ENCODE measurements at places on chromosomes 16 and 17.

- peak; percentile 90 for DNase-seq
Measured at GRCh38 chr16:85717393-85718152, 28.8 kb upstream of the GINS2 start.

DNA sequence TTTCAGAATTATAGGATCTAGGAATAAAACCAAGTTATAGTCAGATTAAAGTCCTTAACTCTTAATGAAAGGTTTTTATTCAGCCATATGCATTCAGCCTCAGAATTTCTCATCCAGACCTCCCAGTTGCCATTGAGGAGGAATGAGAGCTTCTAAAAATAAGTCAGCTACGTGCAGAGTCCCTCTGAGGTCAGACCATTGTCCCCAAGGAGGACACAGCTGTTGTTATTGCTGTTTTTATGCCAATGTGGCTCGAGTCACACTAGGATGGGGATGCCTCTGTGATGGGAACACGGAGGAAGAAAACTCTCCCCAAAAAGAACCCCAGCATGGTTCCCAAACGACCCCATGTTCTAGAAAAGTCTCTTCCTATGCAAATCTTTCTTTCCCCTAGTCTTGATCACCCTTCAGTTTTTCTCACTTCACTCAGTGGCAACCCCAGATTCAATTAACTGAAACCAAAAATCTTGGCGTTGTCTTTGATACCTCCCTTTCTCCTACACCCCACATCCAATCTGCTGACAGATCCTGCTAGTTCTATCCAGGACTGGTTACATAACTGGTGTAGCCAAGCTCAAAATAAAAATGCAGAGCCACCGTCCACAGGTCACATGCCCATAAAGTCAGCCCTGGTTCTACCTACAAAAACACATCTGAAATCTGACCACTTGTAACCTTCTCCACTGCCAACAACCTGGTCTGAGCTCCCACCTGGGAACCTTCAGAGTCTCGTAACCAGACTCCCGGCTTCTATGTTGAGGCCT, 138.2 kb upstream of the ERCC4 start:
- no peak for DNase-seq

DNA sequence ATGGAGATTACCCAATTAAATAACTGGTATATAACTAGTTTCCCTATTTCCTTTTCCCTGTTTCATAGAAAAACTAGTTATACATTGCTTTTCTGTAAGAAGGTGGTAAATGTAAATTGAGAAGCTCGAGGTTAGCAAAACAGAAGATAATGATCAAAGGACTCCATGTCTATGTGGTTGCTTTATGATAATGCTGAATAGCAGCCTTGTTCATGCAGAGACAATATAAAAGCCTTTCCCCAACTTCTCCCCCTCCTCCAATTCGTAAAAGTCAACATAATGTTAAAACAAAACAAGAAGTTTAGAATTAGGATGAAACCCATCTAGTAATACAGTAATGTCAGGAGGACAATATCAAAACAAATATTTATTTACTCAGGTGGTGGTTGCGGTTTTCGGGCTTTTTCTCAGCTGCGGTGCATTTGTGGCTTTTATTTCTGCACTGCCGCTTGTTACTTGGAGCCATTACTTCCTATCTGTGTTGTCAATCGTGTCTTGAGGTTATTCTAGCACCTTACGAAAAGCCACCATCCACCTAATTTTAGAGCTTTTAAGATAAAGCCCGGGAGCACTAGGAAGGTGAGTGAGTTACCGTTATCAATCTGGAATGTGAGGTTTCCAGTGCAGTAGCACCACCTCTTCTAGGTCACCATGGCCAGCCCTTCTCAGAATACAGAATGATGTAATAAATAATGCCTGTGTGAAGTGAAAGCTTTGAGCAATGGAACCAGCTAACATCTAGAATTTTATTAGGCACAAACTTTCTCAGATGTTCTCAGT, 297.5 kb downstream of the CDH13 start:
- no peak for DNase-seq

- no peak for DNase-seq
Measured at GRCh38 chr16:69542974-69543373, 22.8 kb upstream of the NFAT5 start.

GRCh38 chr17:77786740-77787505, 171.6 kb upstream of the TNRC6C start:
- peak; percentile 83 for DNase-seq

GRCh38 chr16:2692251-2692947, 10.1 kb downstream of the KCTD5 start:
- peak; percentile 18 for DNase-seq

DNA sequence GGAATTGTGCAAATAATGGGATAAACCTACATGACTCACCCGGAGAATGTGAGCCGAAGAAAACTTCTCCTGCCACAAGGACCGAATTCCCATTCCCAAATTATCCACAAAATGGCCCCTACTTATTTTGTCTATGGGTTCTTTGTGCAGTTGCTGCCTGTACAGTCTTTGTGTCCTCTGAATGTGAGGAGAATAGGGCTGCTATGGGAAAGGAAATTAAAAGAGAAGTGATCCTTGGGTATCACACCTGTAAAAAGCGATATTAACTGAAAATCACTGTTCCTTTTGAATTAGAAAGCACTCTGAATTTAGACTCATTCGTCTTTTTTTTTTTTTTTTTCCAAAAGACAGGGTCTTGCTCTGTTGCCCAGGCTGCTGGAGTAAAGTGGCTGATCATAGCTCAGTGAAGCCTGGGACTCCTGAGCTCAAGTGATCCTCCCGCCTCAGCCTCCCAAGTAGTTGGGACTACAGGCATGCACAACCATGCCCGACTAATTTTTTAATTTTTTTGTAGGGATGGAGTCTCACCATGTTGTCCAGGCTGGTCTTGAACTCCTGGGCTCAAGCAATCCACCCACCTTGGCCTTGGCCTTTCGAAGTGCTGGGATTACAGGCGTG, 45.4 kb downstream of the CHD9 start:
- no peak for DNase-seq

DNA sequence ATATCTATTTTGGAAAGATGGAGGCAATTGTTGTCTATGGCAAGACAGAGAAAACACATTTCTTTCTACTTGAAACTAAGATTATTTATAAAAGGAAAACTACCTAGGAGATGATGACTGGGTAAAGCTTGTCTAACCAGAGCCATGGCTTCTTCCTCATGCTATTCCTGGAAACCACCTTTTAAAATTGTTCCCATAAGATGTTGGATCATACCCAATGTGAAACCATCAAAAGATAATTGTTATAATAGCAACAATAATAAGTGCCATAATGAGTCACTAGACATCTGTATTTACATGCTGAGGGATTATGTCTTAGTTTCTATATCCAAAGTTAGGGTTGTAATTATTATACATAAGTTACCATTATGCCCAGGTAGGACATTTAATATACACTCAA, 428.4 kb downstream of the KCNJ2 start:
- DNase-seq = no peak

GRCh38 chr16:82609140-82609539, 17.6 kb upstream of the CDH13 start:
- DNase-seq = no peak

DNA sequence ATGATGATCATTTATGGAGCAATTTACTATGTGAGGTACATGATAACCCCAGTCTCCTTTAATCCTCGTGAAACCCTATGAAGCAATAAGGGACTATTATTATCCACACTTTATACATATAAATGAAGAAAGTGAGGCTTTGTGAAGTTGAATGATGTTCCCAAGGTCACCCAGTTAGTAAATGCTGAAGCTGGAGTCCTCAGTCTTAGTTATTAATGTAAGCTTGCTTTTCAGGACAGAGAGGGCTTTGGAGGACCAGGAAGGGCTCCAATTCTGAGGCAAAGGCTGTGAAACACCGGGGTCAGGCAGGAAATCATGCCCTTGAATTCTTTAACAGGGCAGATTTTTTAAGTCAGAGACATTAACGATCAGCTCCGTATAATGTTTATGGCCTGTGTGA, 36.8 kb downstream of the KSR1 start:
- DNase-seq = no peak

- no peak for DNase-seq
Measured at GRCh38 chr17:5931616-5932015, 138.6 kb upstream of the WSCD1 start.

- DNase-seq = no peak
Measured at GRCh38 chr17:78676412-78677302, 99.5 kb upstream of the DNAH17 start.

DNA sequence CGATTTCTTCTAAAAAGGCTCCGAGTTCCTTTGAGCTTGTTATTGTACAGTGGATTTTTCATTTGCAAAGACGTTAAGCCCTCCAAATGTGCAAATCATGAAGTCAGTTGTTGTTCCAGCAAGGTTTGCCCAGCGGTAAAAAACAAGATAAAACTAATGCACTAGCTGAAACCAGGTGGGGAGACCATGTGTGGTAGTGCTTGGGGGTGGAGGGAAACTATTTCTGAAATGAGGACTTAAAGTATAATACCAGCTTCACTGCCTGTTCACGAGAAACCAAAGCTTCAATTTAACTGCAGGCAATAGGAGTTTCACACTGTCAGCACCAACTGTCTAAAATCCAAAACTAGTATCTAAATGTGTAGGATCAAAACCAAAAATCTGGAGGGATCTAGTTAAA, 22.3 kb downstream of the SMARCE1 start:
- DNase-seq = no peak

- DNase-seq = no peak
Measured at GRCh38 chr16:17369421-17370222, 101.1 kb downstream of the XYLT1 start.

DNA sequence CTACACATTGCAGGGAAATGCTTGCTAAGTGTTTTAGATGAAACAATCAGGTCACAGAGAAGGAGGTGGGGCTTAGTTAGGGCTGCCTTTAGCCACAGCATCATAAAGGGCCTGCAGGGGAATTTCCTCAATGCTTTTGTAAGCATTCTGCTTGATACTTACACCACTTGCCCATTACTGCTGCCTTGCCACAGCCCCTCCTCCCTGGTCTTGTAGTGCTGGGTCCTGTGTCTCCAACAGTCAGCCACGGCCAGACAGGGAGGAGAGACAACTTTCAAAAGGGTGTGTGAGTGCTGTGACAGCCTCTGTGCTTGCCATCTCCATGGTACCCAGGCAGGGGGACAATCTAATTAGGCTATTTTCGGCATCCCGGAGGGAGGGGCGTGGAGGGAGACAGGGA, 111.2 kb downstream of the SHISA9 start:
- peak; percentile 55 for DNase-seq

- peak; percentile 88 for DNase-seq
Measured at GRCh38 chr17:4498461-4499397, at the start of gene SPNS2. TSS of gene SPNS2 (plus strand) at chr17:4498881. CDS start at chr17:4499048, 167 bp downstream.

GRCh38 chr17:30363715-30364202, 15.0 kb upstream of the CPD start:
- no peak for DNase-seq

DNA sequence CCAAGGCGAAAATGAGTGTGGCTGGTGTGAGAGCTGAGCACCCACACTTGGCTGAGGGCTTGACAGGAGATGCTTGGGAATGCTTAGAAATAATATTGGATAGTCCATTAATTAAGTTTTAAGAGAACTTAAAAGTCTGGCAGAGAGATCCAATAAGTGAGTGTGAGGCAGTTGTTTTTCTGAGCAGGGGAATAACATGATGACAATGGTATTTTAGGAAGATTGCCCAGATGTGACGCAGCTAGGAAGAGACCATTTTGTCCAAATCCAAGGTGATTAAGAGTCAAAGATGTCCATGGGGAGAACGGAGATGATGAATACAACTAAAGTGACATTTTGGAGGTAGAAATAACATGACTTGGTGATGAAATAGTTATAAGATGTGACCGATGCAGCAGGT, 102.8 kb upstream of the AXIN2 start:
- DNase-seq = no peak

DNA sequence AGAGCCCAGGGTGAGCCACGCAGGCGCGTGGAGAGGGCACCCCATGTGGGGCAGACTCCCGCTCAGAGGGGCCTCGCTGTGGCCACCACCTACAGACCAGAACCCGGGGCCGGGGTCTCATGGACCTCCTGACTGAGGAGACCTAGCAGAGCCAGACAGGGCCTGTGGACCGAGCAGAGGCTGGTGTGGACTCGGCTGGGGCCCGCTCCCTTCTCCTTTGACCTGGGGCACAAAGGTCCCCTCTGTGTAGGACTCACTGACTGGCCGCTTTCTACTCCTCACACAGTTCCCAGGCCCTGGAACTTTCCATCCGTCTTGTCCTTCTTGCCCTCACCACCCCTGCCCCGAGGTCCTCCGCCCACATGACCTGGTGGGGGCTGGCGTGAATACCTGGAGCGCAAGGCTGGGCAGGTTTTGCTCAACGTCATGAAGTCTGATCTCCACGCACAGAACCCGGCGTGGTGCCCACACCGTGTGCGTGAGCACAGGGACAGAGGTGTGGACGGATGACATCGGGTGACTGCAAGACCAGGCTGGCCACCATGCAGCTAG, 44.7 kb upstream of the ACSF3 start:
- no peak for DNase-seq

GRCh38 chr16:88764913-88765349, 20.1 kb downstream of the PIEZO1 start:
- DNase-seq = peak; percentile 49

- no peak for DNase-seq
Measured at GRCh38 chr16:54098247-54098646, 188.3 kb downstream of the IRX3 start.

DNA sequence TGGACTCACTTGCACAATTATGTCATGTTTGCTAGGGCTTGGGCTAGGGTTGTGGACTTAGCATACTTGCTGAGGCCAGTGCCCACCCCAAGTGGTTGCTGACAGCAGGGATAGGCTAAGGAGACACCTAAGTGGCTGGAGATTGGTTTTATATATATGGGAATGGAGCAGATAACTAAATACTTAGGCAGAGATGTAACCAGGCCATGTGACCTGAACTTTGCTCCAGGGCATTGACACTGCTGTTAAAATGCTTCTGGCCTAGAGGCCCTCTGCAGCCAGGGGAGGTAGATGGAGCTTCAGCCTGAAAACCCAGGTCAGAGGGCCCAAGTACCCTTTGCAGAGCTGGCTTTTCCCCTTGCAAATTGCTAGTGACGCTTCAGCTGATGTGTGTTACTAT, 1.4 kb upstream of the ITGB3 start:
- DNase-seq = no peak

DNA sequence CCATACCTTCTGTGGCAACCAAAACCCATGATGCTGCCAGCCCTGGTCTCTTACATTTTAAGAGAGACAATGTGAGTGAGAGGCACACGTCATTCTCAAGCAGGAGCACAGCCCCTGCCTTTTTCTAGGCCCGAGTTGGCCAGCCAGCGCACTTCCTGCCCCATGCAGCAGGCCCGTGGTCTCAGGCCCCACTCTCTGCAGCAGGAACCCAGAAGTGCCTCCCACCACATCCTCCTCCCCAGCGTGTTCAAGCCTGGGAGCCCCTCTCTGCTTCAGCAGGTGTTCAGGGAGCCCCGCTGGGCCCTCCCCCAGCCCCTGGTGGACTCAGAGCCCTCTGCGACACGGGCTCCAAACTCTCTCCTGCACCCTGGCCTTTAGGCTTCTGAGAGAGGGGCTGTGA, 30.5 kb downstream of the ITGAE start:
- no peak for DNase-seq

DNA sequence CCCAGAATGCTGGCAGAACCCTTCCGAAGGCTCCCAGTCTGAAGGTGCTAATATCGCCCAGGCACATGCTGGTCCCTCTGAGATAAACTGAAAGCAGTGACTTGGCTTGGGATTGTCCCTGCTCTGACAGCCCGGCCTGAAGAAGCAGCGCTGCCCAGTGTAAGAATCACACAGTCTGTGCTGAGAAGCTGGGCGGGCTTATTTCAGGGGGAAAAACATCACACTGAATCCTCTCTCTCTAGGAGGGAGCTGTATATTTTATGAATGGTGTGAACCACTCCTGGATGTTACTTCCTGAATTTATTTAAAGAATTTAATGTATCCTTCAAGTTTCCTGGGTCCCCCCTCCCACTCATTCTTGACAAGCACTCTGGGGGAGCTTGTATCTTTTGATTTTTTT, 36.3 kb downstream of the GAS7 start:
- no peak for DNase-seq
